ENCODE measurements at places on chromosomes 4 and X.

GRCh38 chrX:97743014-97743413 lies 859.3 kb downstream of the RPA4 start:
- DNase-seq, result no peak

- DNase-seq, result no peak
Measured at GRCh38 chr4:69823481-69824186, 36.3 kb downstream of the SULT1E1 start.

DNA sequence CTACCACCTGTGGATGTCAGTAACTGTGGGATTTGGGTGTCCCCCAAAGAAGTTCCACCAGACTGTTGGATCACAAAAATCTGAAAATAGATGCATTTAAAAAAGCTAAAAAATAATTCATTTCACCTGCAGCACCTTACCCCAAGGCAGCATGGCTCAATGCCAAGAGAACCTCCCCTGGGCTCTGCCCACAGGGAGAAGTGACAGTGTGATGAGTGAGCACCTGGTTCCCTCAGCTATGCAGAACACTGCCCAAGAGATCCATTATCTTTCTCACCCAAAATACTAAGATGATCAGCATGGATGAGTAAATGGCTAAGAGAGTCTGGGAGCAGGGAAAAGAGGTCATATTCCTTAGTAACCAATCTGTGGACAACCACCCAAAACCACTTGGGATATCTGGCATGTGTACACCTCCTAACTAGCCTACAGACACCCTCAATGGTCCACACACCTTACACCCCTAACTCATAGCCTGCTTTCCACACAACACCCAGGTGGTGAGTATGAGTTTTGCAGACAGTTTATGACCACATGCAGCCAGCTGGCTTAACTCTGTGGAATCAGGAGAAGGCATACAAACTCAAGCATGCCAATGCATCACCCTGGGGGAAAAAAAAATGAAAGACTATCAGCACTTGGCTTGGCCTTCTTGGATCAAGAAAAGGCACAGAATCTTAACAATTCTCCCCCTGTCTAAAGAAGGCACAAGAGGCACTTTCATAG lies 416.5 kb upstream of the SMIM31 start:
- DNase-seq, result no peak

DNA sequence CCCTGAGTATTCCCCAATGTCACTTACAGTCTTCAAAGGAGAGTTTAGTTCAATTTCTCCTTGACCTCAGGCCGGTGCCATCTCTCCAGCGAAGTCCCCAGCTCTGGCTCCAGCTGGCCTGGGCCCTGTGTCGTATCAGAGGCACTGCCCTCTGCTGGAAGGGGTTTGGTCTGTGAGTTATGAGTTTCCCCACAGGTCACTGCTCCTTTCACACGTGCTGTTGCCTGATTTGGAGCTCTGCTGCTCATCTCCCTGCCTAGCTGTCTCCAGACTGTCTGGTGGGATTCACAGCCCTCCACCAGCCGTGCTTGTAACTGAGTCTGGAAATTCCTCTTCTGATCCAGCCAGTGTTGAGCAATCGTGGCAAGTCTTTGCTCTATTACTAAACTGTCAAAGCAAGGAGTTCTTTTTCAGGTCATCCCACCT lies at the start of gene RAP2C:
Gene RAP2C (minus strand): TSS at position 105 of the 426 bp plus-strand sequence. CDS start 2,179 bp downstream, outside the sequence.
- DNase-seq, result no peak

DNA sequence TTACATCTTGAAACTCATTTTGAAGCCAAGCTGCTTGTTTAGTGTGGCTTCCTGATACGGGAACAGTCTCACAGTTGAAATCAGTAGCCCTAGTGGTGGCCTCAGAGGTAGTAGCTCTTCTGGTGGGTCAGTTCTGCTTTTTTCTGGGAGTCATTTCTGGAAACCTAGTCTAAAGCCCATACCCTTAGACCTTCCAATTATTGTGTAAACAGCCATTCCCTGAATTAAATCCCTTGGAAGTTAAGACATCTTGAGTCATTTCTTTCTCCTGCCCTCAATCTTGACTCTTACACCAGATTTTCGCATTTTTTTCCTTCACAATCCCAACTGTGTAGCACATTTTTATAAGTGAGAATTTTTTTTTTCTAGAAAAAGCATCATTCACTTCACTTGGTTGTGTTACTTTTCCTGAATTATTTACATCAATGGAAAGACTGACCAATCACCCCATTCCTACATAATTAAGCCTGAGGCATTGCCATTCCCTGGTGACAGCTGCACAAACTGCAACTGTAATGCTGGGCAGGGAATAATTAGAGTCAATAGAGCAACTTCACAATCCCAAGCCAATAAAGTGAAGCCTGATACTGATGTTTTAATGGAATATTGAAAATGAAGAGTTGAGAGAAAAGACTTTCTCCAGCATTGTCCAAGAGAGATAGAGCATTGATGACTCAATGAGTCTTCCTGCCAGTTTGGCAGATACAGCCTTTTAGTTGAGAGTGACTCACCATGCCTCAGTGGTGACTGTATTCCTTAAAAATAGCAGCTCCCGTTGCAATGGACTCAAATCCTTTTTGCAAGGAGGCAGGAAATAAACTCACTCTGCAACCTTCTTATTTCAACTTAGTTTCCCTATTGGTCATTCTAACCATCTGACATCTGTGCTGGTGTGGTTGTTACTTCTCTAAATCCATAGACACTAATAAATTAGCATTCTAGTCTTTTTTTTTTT lies 13.0 kb upstream of the SEPSECS start:
- DNase-seq, result peak; percentile 97

DNA sequence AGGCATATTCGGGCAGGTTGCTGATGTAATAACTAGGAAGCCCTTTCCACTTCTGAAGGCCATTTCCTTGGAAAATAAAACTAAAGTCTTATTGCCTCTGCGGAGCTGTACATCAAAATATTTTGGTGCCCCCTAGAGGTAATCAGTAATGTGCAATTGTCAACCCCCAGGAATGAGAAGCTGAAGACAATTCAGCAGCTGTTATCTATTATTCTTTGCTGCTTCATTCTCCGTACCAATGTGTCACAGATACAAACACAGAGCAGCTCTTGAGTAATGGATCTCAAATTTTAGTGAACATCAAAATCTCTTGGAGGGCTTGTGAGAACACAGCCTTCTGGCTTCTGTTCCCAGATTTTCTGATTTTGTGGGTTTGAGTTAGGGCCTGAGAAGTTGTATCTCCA lies 3.5 kb upstream of the SLIT2 start:
- peak; percentile 88 for DNase-seq

- no peak for DNase-seq
Measured at GRCh38 chr4:48896845-48897244, 9.7 kb downstream of the OCIAD2 start.

DNA sequence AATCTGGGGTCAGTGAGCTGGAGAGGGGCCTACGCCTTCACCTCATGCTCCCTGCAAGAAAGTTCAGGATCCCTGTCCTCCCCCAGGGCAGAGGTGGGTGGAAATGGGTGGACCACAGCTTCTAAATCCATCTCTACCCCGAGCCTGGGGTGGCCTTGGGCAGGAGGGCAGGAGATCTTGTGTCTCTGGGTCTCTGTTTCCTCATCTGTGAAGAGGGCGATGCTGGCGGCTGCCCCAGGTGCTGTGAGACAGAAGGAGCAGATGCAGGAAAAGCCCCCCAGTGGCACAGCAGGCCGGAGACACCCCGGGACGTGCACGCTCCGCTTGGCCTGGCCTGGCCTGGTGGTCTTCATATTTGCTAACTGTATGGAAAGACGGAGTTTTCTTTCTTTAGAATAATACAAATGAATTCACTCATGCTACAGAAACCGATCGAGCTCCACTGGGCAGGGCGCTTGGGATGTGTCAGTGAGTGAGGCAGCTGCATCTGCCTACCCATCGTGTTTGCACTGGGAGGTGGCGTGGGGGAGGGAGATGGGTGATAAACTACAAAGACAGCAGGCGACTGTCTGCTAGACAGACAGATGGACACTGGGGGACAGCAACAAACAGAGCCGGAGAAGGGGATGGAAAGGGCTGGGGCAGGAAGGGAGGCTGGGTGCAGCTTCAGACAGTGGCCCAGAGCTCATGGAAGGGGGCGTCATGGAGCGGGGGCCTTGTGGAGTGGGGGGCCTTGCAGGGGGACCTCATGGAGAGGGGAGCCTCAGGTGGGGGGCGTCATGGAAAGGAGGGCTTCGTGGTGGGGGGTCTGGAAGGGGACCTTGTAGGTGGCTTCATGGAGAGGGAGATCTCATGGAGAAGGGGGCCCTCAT lies 136.2 kb downstream of the CPZ start:
- DNase-seq, result no peak

DNA sequence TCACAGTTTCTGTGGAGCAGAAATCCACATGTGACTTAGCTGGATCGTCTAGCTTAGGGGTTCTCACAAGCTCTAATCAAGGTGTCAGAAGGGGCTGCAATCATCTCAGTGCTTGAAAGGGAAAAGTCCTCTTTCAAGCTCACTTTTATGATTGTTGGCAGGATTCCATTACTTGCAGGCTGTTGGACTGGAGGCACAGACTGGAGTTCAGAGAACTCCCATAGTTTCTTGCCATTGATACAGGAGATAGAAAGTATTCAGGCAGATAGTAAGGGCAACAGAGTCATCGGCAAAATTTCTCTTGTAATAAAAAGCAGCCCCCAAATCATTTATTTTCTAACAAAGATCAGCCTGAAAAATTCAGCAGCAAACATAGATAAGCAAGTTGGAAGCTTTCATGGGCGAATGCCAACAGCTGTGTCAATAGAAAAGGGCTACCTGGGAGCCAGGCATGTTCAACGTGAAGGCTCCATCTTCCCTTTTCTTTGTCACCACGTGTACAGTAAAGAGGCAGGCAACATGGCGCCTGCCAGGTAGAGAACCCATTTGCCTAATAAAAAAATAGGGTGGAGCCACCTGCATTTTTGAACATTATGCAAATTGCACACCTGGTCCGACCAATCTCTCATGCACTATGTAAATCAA lies 64.4 kb downstream of the CXCL13 start:
- no peak for DNase-seq

DNA sequence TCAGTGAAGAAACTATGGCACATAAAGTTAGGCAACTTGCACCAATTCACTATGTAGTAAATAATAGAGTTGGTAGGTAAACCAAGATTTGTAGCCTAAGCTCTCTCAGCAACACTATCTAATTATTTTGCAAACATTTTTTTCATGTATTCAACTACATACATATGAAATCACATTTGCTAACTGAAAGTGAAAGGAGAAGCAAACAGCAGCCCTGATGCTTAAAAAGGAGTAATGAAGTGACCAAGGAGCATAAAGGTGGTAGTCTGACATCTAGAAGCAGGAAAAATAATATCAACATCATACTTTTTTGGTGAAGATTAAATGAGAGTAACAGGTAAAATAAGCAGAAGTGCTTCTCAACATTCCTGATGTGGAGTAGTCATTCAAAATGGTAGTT lies 603.7 kb downstream of the GRXCR1 start:
- DNase-seq, result no peak

GRCh38 chrX:67700602-67701001 lies 156.8 kb downstream of the AR start:
- no peak for DNase-seq

DNA sequence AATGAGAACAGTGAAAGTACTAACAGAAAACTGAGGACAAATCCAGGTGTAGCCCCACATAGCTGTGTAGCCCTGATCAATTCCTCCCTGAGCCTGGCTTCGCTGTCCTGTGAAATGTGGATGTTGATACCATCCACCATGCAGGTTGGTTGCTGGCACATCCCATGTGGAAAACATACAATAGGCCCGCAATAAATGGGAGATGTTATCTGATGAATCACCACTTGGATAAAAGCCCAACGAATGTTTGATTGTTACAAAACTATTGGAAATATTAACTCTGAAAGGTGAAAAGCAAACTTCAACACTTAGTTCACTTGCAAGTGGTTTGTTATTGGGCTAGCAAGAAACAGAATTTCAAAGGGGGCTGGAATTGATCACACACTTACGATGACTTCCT lies 186.3 kb upstream of the FTHL17 start:
- DNase-seq, result no peak

GRCh38 chr4:42078184-42078801 lies 74.2 kb downstream of the BEND4 start:
- DNase-seq, result no peak

- no peak for DNase-seq
Measured at GRCh38 chrX:132900633-132901293, 57.7 kb downstream of the HS6ST2 start.

- DNase-seq, result no peak
Measured at GRCh38 chr4:23874536-23874901, 15.3 kb downstream of the PPARGC1A start.

- no peak for DNase-seq
Measured at GRCh38 chr4:159175989-159176375, 73.1 kb downstream of the RAPGEF2 start.

DNA sequence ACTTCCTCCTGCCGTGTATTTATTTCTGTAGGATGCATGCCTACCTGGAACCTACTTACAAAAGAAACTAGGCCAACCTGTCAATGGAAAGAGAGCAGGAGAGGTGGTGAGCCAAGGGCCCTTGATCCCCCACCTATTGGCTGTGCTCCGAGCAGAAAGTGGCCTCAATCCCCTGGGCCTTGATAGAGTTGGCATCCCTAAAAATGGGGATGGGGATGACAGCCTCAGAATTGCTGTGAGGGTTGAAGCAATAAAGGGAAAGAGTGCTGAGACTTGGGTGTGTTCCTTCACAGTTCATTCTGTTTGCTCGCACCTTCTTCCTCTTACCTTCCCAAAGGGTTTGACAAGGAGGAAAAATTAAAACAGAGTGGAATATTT lies 314.7 kb downstream of the STK32B start:
- DNase-seq, result no peak

- DNase-seq, result no peak
Measured at GRCh38 chr4:186082221-186082620, 13.3 kb downstream of the TLR3 start.

- no peak for DNase-seq
Measured at GRCh38 chr4:7021930-7022664, 21.1 kb upstream of the TADA2B start.

DNA sequence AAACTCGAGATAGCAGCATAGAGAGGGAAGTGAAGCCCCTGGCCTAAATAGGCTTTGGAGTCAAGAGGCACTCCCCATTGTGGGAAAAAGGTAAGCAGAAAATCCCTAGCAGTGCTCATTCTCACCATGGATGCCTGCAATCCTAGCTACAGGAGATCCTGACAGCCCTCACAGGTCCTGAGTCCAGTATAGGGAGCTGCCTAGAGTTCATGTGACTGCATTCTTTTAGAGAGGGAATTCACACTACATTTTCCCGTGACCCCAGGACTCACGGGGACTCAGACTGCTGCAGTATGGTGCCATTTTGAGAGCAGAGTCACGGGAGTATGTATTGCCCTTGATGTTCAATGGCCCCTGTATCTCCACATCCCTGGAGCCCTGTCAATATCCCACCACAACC lies 82.4 kb downstream of the MAGED1 start:
- DNase-seq, result no peak

Data from fibroblast of skin of left biceps (primary cell).